ENCODE measurements at places on chromosomes 3 and 15.

- no peak for DNase-seq
These were observed 2.4 kb downstream of the DLL4 start for GRCh38 chr15:40931300-40932142.

- DNase-seq, result no peak
These were observed 209.6 kb upstream of the PFN2 start for GRCh38 chr3:150180334-150180733.

- no peak for DNase-seq
These were observed 106.8 kb upstream of the IL12A start for GRCh38 chr3:159881828-159882309.

DNA sequence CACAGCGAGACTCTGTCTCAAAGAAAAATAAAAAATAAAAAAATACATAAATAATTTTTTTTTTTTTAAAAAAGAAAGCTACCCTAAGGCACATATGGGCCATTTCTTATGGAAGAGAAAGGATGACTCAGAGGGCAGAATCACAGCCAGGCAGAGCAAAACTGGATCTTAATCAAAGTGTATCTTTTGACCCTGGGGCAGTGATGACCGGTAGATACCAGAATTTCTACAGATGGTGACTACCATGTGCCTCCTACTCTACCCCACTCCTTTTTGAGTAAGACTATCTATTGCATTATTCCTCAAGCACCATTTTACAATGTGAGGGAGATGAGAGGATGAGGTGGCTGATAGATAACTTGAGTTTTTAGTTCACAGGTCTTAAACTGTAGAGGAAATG lies 26.0 kb downstream of the TARS3 start:
- no peak for DNase-seq

DNA sequence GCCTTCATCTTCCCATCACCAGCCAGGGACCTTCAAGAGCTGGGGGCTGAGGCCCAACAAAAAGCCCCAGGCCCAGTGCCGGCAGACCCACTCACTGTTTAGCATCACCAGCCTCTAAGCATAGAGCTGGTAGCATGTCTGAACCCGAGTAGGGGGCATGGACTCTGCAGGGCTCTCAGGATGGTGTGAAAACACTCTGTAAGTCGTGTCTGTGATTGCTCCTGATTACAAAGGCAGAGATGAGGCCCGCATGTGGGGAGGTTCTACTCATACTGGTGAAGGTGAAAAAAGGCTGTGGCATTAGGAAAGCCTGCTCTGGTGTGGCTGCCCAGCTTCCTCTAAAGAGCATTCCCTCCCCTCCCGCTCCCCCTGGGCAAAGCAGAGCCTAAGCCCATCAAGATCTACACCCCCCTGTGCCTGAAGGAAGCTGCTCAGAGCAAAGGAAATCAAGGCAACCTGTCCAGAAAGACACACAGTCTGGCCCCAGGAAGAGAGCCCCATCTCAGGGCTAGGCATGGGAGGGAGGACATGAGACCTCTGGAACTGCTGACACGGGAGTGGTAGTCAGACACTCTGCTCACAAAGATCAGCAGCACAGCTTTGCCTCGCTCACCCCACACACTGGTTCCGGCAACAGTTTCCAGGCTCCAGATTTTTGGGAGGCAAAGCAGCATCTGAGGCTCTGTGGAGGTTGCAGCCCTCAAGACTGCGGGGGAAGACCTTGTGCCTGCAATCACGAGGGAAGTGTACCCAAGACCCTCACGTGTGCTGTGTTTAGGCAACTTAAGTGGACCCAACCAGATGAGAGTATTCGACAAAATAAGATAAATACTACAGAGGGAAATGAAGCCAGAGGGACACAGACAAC lies 36.7 kb downstream of the CCDC12 start:
- DNase-seq, result no peak

DNA sequence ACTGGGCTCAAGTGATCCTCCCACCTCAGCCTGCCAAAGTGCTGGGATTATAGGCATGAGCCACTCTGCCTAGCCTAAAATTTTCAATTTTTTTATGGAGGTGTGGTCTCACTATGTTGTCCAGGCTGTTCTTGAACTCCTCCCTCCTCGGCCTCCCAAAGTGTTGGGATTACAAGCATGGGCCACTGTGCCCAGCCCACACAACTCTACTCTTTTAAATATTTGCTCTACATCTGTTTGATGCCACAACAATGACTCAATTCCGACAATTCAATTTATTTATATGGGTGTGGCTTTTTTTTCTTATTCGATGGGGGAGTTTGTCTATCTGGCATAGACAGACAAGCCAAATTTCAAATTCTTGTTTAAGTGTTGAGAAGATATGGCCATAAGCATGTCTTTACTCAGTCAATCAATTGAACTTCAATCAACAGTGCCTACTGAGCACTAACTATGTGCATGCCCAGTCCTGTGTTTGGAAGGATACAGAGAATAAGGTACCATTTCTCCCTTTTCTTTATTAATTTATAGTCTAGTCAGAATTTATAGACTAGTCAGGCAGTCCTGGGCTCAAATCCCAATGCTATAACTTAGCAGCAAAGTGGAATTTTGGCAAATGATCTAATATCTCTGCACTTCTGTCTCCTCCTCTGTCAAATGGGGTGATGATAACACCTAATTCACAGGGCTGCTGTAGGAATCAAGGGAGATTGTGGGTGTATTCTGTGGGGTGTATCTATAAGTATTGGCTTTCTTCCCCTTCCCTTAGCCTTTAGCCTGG lies 54.6 kb upstream of the PIAS1 start:
- DNase-seq, result no peak

DNA sequence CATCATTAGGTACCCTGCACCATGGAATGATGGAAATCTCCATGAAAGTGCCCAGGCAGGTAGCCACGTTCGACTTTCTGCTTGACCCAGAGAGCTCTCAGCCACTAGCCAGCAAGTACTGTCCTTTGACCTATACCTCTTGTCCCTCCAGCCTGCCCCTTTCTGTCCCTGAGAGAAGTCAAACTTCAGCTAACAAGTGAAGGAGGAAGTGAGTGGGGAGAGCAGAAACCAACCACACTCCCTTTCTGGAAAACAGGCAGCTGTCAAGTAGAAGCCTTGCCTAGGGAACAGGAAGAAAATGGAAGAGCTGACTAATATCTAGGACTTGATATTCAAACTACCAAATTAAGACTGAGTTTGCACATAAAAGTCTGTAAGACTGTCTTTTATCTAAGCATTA lies 30.3 kb upstream of the FSTL1 start:
- no peak for DNase-seq

DNA sequence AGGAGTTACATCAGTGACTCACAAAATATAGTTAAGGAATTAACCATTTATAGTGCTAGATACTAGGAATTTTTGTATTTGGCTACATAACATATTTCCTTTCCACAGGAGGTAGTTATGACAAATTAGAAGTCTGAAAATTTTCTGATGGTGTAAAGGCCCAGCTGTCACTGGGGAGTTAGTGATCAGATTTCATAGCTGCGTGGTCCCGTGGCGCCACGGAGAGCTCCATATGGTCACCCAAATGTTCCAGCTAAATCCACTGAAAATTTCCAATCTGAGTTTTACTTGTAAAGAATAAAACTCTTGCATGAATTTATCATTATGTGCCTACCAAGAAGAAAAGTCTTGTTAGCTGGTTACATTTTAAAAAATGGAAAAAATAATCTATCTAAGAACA lies 368.9 kb upstream of the PLSCR5 start:
- DNase-seq, result no peak

DNA sequence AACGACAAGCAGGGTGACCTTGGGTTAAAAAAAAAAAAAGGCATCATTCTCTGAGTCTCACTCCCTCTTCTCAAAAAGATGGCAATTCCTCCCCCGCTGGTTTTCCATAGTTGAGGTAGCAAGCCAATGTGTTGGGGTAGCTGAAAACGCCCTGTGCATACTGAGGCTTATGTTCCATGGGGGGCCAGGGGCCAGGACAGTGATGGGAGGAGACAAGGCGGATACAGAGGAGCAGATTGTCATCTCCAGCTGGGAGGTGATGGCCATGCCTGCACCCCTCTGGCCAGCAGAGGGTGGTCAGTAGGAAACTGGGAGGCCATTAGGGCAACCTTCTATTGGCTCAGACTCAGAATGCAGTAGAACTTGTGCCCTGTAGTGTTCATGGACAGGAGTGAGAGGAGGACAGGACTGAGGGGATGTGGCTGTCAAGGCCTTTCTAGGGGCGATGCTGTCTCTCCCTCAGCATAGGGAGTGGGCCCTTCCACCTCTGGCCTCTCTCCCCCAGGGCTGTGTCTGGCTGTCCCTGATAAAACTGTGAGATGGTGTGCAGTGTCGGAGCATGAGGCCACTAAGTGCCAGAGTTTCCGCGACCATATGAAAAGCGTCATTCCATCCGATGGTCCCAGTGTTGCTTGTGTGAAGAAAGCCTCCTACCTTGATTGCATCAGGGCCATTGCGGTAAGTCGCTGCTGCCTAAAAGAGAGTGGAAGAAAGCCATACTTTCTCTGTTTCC lies 1.9 kb downstream of the TF start:
- no peak for DNase-seq

DNA sequence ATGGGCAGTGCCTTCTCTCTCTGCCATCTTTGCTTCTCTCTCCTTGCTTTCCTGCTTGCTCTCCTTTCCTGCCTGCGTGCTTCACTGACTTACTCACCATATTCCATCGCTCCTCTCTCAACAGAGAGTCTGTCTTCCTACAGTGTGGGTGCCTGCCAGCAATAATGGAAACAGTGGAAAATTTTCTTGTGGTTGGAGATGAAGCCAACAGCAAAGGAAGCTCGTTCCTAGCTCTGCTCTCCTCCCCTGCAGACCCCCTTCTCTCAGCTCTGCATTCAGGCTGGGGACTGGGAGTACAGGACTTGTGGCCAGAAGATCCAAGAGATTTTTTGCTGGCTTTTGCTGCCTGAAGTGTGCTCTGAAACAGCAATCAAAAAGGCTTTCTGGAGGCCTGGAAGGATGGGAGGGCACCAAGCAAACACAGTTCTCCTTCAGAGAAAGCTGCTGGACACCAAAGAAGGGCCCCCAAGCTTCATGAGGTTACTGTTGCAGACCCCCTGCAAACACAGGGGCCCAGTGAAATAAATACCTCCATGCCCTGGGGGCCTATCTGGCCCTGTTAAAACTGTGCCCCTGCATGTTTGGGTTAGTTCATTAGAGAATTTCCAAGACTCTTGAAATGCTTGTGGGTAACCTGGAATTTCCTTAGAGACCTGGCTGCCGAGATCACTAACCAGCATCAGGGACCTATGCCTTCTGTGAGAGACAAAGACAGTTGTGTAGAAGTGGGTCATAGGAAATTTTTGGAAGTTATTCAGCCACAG lies 149.9 kb upstream of the RASGRP1 start:
- no peak for DNase-seq
